ENCODE measurements at places on chromosomes 6 and 20.
A peak's percentile ranks its signal among the peaks of the same experiment; 100 is the strongest.

DNA sequence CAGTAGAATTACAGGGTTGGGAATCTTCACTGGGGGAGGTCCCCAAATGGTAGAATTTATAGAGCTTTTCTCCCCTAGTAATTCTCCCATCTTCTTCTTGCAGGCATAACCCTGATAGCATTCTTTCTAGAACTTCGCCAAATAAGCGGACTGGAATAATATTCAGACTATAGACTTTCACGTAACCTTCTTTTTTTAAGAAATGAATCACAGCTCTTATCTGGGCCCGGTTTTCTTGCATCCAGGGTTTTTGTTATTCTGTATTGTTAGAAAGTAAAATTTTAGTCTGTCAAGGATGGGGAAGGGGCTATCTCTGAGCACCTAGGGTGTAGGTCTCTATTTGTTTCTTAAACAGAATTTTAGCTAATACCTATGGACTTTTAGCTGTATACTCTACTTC is 476.8 kb upstream of the CITED2 start:
- no peak for DNase-seq

- DNase-seq, result no peak
These were observed 321.3 kb upstream of the JAG1 start for GRCh38 chr20:10994991-10995700.

GRCh38 chr6:122894791-122895190 is 101.2 kb upstream of the CLVS2 start:
- DNase-seq, result no peak

GRCh38 chr20:29079769-29080690 is 2177.4 kb upstream of the DEFB115 start:
- peak; percentile 22 for DNase-seq

GRCh38 chr6:2794171-2794730 is 29.1 kb downstream of the WRNIP1 start:
- DNase-seq, result no peak

GRCh38 chr20:48846516-48847492 is 19.0 kb upstream of the PREX1 start:
- peak; percentile 63 for DNase-seq

DNA sequence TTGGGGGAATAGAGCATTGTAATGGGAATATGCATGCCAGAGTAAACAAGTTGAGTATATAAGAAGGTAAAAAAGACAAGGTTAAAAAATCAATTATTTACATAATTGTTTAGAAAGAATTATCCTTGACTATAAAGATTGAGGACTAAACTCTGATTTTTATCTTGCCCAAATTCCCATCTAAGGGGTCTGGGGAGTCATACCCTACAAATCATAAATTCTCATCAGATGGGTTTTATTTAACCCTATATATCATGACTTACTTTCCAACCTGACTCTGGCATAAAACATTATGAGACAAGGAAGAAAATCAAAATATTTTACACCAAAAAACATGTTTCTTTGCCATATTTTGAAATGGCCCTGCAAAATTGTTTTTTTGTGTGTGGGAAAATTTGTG is 12.7 kb downstream of the OR2B2 start:
- DNase-seq, result no peak

DNA sequence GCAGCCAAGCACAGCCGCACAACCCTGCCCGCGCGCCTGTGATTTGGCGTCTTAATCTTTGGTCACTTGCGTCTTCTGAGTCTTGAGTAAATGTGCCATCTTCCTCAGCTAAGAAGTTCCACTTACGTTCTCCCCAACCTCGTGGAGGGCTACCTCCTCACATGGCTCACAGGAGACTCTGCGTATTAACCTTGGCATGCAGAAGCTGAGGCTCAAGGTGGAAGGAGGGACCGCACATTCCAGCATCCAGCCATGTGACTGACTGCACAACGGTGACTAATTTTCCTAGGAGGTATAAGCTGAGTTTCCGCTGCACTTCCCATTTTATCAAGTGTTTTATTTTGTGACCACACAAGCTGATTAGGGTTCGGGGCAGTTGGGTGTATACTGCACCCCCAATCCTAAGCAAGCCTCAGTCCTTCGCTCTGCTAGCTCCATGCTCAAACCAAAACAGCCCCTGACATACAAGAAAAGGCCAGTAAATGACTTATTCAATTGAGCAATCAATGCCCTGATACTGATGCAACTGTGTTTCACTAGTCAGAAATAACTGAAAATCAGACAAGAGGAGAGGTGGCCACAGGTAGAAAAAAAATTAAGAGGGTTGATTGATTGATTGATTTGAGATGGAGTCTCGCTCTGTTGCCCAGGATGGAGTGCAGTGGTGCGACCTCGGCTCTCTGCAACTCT is 7.0 kb downstream of the BEND3 start:
- DNase-seq, result no peak
